ENCODE measurements at places on chromosomes 12 and 14.

- H3K27ac ChIP-seq = no peak overlapping the region
- DNase-seq = no peak
- H3K36me3 ChIP-seq = no peaks in the 10 kb centered on the region
- no peaks in the 10 kb centered on the region for H3K4me1 ChIP-seq
- H3K4me3 ChIP-seq = no peak overlapping the region
Observed at GRCh38 chr14:64064447-64064846, 211.6 kb downstream of the SYNE2 start.

DNA sequence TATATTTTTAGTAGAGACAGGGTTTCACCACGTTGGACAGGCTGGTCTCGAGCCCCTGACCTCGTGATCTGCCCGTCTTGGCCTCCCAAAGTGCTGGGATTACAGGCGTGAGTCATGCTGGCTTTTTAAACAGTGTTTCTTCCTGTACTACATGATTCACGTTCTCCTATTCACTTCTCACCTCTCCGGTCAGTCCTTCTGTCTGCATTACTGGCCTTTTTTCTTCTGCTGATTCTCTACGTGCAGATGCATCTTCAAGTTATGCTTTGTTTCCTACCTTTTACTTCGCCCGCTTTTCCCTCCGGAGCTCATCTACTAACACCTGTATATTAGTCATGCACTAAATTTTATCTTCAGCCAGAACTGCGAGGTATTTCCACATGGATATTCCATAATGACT lies 296.2 kb upstream of the FLRT2 start:
- no peaks in the 10 kb centered on the region for H3K27me3 ChIP-seq
- H3K4me3 ChIP-seq = no peak overlapping the region
- H3K27ac ChIP-seq = no peak overlapping the region
- no peak for DNase-seq

DNA sequence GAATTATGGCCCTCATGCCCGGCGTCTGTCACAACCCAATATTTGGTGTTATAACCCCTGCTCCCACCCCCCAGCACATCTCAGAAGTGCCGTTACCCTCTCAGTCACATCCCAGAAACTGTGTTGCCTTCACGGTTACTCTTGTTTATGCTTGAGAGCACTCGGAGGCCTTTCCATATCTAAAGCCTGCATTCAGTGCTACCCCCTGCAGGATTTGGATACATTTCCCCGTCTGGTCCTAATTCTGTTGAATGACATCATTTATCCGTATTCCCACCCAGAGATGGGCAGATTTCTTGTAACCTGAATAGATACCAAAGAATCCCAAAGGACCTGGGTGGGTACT lies 19.1 kb upstream of the FOS start:
- H3K27ac ChIP-seq = peak overlapping the region; percentile 84
- peak overlapping the region; percentile 16 for H3K4me3 ChIP-seq
- peaks cover 9% of the 10 kb centered on the region for H3K4me1 ChIP-seq
- no peaks in the 10 kb centered on the region for H3K36me3 ChIP-seq
- H3K27me3 ChIP-seq = no peaks in the 10 kb centered on the region
- DNase-seq = no peak

DNA sequence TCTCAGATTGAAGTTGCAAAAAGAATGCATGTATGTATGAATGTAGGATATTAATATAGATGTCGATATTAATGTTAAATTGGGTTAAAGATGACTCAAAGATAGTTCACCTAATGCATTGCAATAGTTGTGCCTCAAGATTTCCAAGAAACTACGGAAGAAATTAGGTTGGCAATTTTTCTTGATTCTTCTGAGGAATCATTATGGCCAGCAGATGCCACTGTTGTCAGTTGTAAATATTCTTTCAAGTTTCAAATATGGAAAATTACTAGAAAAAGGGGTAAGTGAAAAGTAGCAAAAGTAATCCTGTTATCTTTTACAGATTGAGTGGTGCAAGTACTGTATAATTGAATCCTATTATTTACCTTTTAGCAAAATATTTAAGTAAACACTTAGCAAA lies 202.1 kb downstream of the ADAMTS20 start:
- no peaks in the 10 kb centered on the region for H3K4me1 ChIP-seq
- no peaks in the 10 kb centered on the region for H3K27me3 ChIP-seq
- H3K36me3 ChIP-seq = no peaks in the 10 kb centered on the region

- no peaks in the 10 kb centered on the region for H3K36me3 ChIP-seq
- no peak overlapping the region for H3K4me3 ChIP-seq
- no peak overlapping the region for H3K27ac ChIP-seq
- no peaks in the 10 kb centered on the region for H3K4me1 ChIP-seq
- H3K27me3 ChIP-seq = no peaks in the 10 kb centered on the region
Observed at GRCh38 chr12:58812214-58812613, 108.1 kb downstream of the LRIG3 start.

DNA sequence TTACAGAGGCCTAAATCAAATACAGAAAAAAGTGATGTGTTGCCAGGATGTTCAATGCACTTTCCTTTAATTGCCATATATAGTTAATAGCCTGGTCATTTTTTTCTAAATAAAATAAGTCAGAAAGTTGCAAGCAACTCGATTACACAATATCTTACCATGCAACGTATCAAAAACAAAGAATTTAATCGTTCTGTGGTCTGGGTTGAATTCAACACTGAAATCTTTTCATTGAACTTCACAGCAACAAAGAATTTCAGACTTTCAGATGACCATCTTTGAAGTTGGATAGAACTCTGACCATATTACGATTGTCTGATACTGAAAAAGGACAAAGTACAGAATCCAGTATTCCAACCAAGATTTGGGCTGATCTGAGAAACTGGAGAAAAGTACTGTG lies 231.9 kb downstream of the SLC25A21 start:
- no peak overlapping the region for H3K4me3 ChIP-seq
- no peak for DNase-seq
- no peaks in the 10 kb centered on the region for H3K27me3 ChIP-seq
- no peaks in the 10 kb centered on the region for H3K36me3 ChIP-seq
- no peak overlapping the region for H3K27ac ChIP-seq

DNA sequence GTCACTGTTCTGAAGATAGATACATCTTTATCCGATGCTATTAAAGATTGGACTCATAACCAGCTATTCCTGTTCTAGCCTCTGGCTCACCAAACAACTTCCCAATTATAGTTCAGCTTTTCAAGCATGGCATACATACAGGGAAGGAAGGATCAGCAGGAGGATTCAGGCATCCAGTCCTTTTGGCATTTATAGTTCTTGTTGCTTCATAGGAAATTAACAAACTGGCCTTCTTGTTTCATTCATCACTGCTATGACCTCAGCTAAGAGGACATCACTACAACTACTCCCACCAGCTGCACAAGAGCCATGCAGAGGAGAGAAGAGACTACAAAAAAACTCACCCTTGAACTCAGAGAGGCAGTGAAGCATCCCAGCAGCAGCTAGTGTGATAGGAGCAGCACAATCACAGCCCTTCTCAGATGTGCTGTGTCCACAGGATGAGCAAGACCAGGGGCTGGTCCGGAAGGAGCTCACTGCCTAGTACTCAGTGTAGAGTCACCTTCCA lies 100.5 kb downstream of the SPTSSA start:
- H3K27me3 ChIP-seq = no peaks in the 10 kb centered on the region
- no peaks in the 10 kb centered on the region for H3K36me3 ChIP-seq
- no peaks in the 10 kb centered on the region for H3K4me1 ChIP-seq
- no peak overlapping the region for H3K27ac ChIP-seq
- DNase-seq = no peak

DNA sequence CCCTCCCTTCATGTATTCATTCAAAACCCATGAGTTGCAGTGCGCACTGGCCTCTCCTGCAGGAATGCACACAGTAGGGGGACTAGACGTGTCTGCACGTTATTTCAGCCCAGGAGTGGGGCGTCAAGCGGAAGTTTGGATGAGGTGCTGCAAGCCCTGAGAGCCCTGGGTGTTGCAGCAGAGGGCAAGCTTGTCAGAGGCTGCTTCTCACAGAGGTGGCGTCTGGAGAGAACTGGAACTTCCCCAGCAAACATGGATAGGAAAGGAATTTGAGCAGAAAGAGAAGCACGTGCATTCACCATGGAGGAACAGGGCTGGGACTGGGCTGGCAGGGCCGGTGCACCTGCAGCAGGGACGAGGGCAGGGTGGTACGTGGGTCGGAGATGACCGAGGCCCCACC lies 64.9 kb downstream of the TECPR2 start:
- no peak overlapping the region for H3K4me3 ChIP-seq
- no peaks in the 10 kb centered on the region for H3K36me3 ChIP-seq
- no peak overlapping the region for H3K27ac ChIP-seq

GRCh38 chr12:32217354-32218310 lies 111.0 kb downstream of the BICD1 start:
- no peak overlapping the region for H3K27ac ChIP-seq
- no peaks in the 10 kb centered on the region for H3K36me3 ChIP-seq
- H3K27me3 ChIP-seq = no peaks in the 10 kb centered on the region
- no peak for DNase-seq

DNA sequence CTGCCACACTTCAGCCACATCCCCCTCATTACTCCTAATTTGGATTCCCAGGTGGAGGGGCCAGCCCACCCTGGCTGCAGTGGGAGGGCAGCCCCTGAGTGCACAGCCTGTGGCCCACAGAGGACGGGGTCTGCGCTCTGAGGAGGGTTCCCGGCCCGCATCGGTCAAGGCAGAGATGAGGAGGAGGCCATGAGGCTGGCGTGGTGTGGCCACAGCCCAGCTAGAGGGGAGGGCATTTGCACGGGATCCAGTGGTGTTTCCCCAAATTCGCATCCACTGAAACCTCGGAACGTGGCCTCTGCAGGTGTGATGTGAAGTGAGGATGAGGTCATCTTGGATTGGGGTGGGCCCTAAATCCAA lies 38.1 kb upstream of the FBRSL1 start:
- no peak overlapping the region for H3K4me3 ChIP-seq
- no peak for DNase-seq
- no peak overlapping the region for H3K27ac ChIP-seq
- no peaks in the 10 kb centered on the region for H3K4me1 ChIP-seq

- H3K4me1 ChIP-seq = no peaks in the 10 kb centered on the region
- H3K4me3 ChIP-seq = no peak overlapping the region
- H3K36me3 ChIP-seq = no peaks in the 10 kb centered on the region
- no peaks in the 10 kb centered on the region for H3K27me3 ChIP-seq
Observed at GRCh38 chr12:77610446-77610845, 220.2 kb upstream of the NAV3 start.

DNA sequence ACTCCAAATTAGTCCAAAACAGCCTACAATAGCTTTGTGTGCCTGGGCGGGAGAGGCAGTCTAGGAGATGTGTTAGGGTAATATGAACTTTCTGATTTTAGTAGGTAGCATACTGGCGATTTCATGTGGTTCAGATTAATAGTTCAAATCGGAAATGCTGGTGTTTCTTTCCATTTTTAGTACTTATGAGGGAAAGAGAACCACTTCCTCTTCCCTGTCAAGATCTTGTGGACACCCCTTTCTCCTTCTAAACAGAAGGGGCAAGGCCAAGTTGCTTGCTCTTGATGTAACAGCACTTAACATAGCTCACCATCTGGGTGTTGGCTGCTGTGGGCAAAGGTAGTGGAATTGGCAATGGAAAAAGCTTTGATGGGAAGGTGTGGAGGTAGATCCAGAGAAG lies 32.2 kb upstream of the IGF1 start:
- no peaks in the 10 kb centered on the region for H3K36me3 ChIP-seq
- no peak for DNase-seq
- H3K27ac ChIP-seq = no peak overlapping the region
- H3K4me1 ChIP-seq = no peaks in the 10 kb centered on the region

DNA sequence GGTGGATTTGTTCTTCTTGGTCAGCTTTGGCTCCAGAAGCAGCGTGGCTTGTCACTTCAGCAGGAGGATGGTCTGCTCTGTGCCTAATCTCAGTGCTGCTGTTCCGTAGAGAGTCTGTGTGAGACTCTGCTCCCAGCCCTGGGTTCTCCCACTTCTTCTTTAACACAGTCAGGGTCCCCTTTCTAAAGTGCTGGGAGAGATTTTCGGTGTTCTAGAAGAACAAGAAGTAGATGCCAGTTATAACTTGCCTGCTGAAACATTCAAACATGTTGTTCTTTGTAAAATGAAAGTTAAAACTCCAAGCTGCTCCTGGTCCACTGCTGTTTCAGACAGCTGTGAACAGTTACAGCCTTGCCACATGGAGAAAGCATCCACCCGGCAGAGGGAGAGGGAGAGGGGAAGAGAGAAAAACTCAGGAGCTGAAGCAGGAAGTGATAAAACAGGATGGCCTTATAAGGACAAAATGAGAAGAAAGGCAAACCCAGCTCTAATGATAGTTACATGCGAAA lies 55.2 kb upstream of the CERS5 start:
- DNase-seq = peak; percentile 57
- no peaks in the 10 kb centered on the region for H3K27me3 ChIP-seq
- no peaks in the 10 kb centered on the region for H3K36me3 ChIP-seq
- H3K4me1 ChIP-seq = no peaks in the 10 kb centered on the region

- no peaks in the 10 kb centered on the region for H3K36me3 ChIP-seq
- no peak for DNase-seq
- no peak overlapping the region for H3K4me3 ChIP-seq
- no peaks in the 10 kb centered on the region for H3K4me1 ChIP-seq
- no peaks in the 10 kb centered on the region for H3K27me3 ChIP-seq
Observed at GRCh38 chr12:113796852-113797534, 169.1 kb downstream of the RBM19 start.
